ENCODE measurements at places on chromosomes 12 and 14.

GRCh38 chr14:94780536-94781399, 10.9 kb upstream of the GSC start:
- no peak for DNase-seq

- DNase-seq = no peak
Observed at GRCh38 chr14:80930095-80930494, 11.4 kb downstream of the CEP128 start.

- DNase-seq = no peak
Observed at GRCh38 chr12:19641235-19642080, 202.2 kb downstream of the AEBP2 start.

DNA sequence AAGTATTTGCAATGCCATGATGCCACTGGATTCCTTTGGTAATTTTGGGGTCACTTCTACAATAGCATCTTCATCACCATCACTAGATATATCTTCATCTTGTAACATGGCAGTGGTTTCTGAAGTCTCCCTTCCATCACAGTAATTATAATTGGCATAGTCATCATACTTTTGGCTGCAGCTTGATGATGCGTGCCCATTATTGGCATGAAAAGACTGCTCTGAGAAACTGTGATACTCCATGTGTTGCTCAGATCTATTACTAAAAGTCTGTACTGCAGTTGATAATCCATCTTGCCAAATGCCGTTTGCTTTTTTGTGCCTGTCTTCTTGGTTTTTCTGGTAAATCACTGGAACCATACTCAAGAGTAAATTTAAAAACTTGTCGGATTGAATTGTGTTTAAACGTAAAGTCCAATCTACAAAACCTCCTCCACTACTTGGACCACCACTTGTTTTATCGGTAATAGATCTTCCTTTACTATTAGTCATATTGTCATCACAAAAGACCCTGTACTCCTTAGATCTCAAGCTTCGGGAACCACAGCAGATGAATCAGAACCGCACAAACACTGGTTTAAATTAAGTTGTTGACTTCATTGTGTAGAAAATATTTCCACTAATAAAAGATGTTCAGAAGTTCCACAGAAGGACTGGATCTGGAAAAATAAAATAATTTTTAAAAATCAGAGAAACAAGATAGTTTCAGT, 29.9 kb downstream of the SLC41A2 start:
- DNase-seq = no peak

Data from tibial nerve (tissue), 4 donors.